ENCODE measurements at places on chromosomes 5 and 9.

- DNase-seq: no peak
Observed at GRCh38 chr5:67887748-67888161, 327.8 kb upstream of the PIK3R1 start.

DNA sequence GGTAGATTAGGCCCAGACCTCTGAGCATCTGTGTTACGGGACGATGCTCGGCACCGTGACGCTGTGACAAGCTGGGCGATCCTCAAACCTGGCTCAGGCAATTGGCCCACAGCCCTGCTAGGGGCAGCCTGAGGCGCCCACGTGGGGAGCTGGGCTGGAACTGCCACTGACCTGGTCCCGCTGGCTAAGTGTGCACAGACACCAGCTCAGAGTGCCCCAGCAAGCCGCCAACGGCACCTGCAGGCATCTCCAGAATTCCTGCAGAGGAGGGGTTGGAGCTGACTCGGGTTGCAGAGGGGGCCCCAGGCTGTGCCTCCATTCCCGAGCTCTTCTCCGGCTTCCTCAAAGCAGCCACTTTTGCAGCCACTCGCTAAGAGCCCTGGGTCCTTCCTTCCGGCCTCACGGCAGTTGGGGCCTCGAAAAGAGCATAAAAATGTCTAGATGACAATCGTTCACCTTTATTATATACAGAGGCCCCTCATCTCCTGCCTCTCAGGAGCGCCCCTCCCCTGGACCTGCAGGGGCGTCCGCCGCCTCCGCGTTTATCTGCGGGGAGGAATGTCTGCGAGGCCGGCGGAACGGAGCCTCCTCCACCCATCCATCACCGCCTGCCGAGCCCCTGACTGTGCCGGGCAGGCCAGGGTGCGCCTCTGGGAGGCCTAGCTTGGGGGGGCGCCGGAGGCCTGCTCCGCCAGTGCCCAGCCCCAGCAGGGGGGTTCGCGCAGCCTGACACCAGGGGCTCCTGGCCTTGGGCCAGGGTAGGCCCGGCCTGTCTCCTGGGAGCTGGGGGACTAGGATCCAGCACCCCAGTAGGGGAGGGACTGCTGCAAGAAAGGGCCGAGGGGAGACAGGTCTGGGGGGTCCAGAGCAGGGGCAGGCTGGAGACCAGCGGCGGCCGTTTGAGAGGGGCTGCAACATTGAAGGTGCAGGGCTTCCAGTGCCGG is 144.9 kb downstream of the BARX1 start:
- DNase-seq: no peak

DNA sequence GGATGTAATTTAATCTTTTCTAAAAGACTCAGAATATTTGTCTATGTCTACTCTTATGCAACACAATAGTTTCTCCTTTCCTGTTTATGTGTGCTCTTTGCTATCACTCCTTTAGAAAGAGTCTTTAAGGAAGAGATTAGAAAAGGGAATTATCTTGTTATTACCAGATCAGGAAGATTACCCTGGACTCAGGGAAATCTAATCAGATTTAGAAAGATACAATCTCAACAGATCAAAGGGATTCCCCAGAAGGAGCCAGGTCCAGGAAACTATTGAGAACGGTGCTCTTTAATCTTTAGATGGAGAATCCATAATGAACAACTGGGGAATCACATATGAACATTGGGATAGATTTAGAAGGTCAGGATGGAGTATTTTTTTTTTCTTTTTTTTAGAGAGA is 32.4 kb upstream of the ZFR start:
- no peak for DNase-seq

DNA sequence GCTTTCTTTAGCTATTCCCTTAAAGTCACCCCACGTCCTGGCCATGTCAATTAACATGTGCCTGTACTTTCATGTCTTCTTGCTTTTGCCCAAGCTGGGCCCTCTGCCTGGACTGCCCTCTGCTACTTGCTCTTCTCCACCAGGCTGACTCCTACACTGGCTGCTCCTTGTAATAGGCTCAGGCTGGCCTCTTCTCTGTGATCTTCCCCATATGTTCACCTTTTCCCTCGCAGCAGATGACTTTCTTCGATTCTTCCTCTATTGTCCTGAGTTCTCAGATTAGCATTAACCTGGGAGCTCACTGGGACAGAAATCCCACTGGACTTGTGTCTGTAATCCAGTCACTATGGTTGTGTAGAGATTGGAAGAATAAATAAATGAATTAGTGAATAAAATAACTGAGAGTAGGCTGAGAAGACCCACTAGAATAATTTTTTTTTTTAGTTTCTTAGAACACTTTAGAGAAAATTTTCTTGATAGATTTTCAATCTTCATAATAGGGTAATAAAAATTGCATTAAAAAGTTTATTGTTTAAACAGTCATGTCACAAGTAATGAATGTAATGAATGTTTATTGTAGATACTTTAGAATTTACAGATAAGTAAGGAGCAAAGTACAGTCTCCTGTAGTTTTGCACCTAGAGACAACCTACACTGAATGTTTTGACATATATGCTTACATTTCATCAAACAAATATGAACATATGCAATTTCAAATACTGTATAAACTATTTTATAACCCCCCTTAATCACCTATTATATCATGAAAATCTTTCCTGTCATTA is 47.4 kb upstream of the TNFSF15 start:
- DNase-seq: no peak

DNA sequence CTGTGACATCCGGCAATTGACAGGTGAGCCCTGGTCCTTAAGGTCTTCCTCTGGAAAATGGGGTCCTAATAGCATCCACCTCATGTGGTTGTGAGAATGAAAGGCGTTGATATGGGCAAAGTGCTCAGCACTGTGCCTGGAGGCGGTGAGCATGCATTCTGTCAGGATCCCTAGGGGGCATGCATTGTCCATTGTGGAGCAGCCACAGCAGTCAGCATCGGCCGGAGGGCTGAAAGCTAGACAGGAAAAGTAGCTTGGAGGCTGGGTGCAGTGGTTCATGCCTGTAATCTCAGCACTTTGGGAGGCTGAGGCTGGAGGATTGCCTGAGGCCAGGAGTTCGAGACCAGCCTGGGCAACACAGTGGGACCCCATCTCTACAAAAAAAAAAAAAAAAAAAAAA is 122.2 kb downstream of the LHX2 start:
- DNase-seq: no peak

- DNase-seq: no peak
Observed at GRCh38 chr9:88681434-88681833, 146.5 kb downstream of the NXNL2 start.

GRCh38 chr5:7625740-7626139 is 225.2 kb downstream of the CFAP90 start:
- DNase-seq: no peak

DNA sequence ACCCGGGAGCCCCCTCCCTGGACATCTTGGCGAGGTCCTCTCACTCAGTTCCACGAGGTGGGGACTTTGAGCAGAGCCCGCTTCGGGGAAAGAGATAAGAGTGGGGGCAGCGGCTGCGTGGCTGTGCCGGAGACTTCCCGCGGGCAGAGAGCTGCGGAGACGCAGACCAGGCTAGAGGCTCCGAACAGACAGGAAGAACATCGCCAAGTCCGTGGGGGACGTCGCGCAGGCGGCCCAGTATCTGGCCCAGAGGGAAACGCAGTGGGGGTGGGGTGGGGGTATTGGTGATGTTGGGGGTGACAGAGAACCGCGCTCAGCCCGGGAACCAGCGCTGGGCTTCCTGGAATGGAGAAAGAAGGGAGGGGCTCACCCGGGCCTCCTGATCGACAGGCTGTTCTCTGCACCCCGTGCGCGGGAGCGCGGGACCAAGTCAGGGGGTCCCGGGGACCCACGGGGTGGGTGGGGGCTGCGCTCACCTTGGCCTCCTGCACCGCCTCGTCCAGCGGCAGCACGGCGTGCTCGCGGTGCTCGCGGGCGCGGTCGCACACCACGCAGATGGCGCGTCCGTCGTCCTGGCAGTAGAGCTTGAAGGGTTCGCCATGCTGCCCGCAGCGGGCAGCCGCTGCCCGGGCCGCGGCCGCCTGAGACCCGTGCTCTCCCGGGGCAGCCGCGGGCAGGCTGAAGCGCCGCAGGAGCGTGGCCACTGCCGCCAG is 727 bp downstream of the TRIM7 start:
- DNase-seq: no peak

DNA sequence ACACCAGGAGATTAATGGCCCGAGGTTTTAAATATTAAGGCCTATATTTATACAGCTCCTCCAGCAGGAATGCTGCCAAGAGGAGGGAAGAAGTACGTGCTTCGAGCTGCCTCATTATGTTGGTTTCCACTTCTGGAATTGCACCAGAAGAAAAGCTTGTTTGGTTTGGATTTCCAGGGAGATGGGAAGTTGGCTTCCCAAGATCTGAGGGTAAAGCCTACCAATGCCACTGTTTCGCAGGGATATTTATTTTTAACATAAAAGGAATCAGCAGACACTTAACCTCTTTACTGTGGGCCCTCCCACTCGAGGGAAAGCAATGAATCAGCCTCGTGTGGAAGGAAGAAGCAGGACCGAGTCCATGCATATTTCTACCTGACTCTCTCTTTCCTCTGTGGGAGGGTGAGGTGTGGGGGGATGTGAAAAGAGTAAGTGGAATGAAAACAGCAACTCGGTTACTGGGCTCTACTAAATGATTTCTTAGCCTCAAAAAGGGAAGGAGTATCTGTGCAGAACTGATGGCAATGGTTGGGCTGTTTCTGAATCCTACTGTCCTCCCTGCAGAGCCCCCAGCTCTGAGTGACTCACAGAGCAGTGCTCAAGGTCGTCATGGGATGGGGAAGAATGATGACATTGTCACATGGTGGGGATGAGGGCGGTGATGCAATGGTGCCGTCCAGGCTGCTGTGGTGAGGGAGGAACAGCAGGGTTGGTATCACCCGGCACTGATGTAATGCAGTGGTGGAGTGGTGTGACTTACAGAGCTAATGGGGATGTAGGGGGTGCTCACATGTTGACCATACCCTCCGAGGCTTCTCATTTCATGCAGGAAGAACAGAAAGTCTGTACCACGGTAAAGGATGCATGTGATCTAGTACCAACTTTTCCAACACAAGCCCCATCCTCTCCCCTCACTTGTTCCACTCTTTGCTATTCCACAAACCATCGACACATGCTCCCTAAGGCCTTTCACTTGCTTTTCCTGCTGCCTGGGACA is 215.0 kb upstream of the PANK3 start:
- no peak for DNase-seq

- DNase-seq: no peak
Observed at GRCh38 chr5:5437227-5438172, 15.0 kb downstream of the ICE1 start.

DNA sequence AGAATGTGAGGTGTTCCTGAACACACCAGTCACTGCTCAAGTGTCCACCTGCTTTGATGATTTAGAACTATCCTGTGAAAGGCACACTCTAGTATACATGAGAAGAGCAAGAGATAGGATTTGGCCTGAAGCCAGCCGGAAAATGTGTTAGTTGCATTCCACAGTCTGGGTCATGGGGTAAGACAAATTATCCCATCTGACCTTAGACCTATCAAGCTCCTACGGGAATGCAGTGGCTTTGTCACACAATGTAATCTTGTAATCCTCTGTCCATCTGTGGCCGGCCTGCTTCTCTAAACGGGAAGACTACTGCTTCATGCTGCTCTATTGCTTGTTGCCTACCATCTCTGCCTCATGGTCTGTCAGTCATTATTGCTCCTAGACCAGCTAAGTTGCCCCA is 92.4 kb upstream of the PRRC1 start:
- no peak for DNase-seq

DNA sequence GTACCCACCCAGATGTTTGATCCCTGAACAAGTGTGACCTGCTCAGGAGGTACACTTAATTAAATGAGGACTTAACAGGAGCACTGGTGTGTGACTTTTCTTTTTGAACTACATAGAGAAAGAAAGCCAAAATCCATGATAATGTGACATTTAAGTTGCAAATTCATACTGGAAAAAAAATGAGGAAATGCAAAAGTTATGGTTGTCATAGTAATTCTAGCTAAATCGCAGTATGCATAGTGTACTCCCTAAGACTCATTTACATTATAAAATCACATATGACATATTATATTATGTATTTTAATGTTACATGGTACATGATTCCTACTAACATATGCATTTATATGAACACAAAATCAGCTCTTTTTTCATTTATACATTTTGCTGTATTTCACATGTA is 92.0 kb upstream of the PCSK5 start:
- DNase-seq: no peak

DNA sequence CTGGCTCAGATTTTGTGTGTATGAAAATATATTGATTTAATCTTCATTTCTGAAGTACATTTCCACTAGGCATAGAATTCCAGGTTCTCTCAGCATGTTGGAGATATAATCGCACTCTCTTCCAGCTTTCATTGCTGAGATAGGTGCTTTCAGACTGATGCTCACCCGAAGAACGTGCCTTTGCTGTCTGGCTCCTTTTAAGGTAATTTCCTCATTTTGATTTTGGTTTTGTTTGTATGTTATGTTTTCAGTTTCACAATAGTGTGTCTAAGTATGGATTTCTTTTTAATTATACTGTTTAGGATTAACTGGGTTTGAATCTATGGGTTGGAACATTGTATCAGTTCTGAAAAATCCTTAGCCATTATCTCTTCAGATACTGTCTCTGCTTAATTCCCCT is 132.0 kb upstream of the NFIB start:
- DNase-seq: no peak

GRCh38 chr5:8765886-8766285 is 780.0 kb downstream of the SEMA5A start:
- DNase-seq: no peak

GRCh38 chr5:177958696-177959095 is 37.3 kb downstream of the PROP1 start:
- DNase-seq: no peak

Data from brain pericyte (primary cell).